ENCODE measurements at places on chromosomes 12 and 14.

GRCh38 chr12:24822121-24822899 lies 126.6 kb downstream of the BCAT1 start:
- no peak for DNase-seq

- no peak for DNase-seq
These were observed 145.8 kb downstream of the KIF26A start for GRCh38 chr14:104284107-104284592.

GRCh38 chr12:114018669-114019068 lies 52.5 kb upstream of the RBM19 start:
- DNase-seq, result no peak

DNA sequence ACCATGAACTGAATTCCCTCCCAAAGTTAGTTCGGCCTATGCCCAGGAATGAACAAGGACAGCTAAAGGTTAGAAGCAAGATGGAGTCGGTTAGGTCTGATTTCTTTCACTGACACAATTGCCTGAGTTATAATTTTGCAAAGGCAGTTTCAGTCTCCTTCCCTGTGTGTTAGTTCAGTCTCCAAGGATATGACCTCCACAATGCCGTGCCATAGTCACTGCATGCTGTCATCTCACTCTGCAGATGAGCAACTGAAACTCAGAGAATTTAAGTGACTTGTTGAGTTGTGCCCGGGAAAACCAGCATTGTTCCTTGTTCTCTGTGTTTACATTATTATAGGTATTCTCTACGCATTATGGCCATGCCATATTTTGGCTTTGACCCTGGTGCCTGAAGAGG lies 10.1 kb upstream of the SERPINA1 start:
- no peak for DNase-seq

All from CD4-positive, alpha-beta T cell treated with Interleukin-6 for 4 hours (primary cell).